Activated T-helper 1 cell treated with anti-CD3 and anti-CD28 coated beads, Interleukin-2, amount 50 U/mL, for 16 hours (primary cell): ENCODE measurements at places on chromosomes 1 and 21.

DNA sequence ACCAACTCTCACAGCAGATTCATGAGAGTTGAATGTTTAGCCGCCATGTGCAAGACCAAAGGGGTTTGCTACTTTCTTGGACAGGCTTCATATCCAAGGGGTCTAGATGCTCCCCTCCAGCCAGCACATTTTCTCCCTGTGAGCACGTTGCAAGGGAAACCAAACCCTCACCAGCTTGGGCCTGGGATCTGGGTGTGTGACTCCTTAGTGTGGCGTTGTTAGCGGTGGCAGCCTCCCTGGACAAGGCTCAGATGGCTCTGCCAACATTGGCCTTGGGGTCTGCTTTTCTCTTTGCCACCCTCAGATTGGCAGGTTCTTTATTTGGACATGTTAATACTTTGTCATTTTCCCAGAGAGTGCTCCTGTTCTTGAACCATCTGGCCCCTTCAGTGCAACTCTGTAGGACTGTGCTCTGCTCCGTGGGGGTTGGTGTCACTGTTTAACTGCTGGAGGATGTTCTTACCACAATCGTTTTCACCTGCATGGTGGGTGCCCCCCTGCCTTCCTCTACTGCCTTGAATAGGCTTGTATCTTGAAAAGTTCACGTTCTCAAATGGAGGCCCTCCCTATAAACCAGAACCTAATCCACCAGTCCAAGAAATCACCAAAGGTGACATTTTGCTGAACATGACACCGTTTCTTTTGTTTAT is 13.4 kb downstream of the ABCG1 start:
- DNase-seq, result no peak

- DNase-seq, result no peak
These were observed 81.2 kb upstream of the EFHD2 start for GRCh38 chr1:15328351-15329103.

- no peak for DNase-seq
These were observed 176.6 kb upstream of the DAB1 start for GRCh38 chr1:57600424-57600823.

- peak; percentile 44 for DNase-seq
These were observed 14.1 kb downstream of the ENTREP3 start for GRCh38 chr1:155241069-155241679.

DNA sequence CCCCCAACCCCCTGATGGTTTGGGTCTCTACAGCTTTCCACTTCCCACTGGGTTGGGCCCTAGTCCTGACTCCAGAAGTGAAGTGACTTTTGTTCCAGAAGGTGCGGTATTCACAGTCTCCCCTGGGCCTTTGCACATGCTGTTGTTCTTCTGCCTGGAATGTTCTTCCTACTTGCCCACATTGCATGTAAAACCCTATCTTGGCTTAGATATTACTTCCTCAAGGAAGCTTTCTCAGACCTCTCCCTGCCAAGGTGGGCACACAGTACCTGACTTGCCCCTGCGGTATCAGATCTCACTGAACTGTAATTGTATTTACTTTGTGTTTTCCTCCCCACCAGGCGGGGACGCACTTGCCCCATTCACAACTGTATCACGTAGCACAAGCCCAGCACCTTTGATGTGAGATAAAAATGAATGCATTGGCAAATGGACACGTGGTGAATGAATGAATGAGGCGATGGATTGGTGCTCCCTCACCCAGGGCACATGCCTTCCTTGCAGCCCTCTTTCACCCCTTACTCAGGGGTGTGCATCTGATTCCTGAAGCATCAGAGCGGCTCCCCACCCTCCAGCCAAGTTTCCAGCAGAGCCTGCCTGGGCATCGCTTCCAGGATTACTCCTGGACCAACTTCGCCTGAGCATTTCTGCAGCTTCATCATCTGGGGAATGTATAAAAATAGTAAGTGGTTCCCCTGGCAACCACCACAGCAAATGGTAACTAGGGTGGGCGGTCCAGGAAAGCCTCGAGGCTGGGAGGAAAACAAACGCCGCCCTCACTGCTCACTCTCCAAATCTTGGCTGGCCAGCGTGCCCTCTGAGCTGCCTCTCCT is 19.8 kb downstream of the NENF start:
- no peak for DNase-seq

- DNase-seq, result no peak
These were observed 161.6 kb downstream of the LRRC40 start for GRCh38 chr1:70043804-70044203.

GRCh38 chr1:60809204-60809980 is 273.0 kb upstream of the NFIA start:
- no peak for DNase-seq

DNA sequence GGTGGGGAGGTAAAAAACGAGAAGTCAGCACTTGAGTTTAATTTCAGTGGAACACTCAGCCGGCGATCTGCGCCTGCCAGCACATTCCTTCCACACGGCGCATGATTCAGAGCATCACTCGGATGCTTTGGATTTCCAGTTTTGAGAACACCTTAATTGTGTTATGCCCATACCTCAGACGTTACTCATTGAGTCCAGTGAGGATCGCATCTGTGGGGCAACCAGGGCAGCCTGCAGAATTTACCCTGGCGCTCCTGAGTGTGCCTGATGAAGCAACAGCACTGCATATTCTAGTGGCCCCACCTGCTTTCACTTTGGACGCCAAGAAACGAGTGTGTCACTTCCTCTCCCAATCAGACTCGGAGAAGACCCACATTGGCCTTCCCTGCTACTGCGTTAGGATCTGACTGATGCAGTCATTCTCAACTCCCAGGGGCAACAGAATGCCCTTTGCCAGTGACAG is 19.9 kb downstream of the FAM89A start:
- DNase-seq, result no peak

GRCh38 chr21:34874684-34875513 is 174.2 kb downstream of the RUNX1 start:
- DNase-seq, result no peak

GRCh38 chr1:19044471-19044870 is 88.0 kb upstream of the IFFO2 start:
- DNase-seq, result no peak

DNA sequence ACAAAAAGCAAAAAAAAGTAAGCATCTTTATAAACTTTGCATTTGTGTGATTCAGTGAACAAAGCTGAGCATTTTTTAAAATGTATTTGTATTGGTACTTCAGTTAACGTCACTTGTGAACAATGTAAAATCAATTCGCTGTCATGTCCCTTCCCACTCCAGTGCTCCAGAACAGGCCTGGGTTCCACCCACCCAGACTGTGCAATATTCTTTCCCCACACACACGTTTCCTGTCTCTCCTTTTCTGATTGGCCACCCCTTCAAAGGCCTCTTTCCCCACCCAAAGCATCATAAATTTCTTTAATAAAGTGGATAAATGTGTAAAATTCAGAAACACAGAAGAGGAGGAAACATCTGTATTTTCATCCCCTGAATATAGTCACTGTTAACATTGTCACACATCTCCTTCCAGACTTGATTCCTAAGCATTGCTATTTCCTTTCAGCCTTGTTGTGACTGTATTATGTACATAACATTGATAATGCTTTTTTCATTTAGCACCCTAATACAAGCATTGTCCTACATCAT is 12.0 kb downstream of the CLEC20A start:
- DNase-seq, result no peak

DNA sequence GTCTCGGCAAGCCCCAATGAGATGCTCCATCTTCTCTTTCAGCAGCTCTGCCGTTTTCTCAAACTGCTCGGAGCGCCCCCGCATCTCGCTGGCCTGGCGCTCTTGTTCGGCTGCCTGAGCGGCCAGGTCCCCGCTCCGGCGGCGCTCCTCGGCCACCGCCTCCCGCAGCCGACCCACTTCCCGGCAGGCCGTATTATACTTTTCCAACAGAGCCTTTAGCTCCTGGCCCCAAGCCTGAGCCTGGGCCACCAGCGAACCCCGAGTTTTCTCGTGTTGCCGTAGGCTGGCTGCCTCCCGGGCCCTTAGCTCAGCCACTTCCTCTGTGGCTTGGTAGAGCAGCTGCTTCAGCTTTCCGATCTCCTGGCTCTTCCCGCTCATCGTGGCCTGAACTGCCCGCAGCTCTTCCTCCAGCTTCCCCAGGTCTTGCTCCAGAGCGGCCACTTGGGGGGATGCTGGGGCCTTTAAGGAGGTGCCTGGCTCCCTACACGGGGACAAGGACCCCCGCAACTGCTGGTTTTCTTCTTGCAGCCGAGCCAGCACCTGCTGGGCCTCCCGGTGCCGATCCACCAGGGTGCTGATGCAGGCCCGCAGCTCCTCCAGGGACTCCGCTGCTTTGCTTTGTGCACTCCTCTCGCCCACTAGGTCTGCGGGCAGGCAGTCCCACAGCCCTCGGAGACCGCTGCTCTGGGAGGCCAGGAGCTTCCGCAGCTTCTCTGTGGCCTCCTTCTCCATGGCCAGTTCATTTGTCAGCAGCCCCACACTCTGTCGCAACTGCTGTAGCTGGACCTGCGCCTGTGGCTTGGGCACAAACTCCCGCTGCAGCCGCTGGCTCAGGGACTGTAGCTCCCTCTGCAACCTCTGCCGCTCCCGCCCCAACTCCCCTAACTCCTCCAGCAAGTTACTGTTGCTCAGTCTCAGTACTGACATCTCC is 13.4 kb upstream of the PIAS3 start:
- DNase-seq, result peak; percentile 14

GRCh38 chr21:36024782-36025181 is 35.5 kb downstream of the SETD4 start:
- DNase-seq, result no peak

DNA sequence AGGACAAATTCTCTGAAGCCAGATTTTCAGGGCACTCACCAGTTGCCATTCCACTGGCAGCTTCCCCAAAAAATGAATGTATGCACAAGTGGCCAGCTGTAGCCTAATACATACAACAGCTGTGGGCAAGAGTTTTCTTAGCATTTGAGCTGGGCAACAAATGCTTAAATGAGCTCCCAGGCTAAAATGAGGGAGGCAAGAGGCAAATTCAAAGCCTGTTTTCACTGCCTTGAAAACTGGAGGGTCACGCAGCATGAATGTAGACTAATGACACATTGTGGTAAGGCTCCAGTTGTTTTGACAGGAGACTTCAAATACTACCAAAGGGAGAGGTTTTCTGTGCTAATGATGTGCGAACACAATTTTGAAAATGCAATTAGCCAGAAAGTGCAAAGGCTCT is 88.2 kb downstream of the TIAM1 start:
- DNase-seq, result no peak

- no peak for DNase-seq
These were observed 43.8 kb downstream of the DDR2 start for GRCh38 chr1:162676087-162676486.

DNA sequence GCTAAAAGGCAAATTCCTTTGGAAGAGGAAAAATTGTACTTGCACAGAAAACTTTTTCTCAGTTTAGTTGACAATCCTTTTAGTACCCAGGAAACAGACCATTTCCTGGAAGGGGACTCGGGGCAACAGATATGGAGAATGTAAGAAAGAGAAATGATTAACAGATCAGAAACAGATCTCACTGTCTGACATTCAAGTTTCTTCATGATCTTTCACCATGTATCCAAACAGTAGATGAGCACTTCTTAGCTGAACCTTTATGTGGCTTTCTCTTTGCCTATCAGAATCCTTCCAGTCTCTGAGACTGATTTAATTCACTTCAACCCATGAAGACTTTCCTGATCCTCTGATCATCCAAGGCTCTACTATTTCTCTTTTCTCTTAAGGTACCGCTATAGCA is 2.7 kb downstream of the TTLL7 start:
- DNase-seq, result no peak

- DNase-seq, result no peak
These were observed 33.6 kb downstream of the LRRN2 start for GRCh38 chr1:204651843-204652421.

DNA sequence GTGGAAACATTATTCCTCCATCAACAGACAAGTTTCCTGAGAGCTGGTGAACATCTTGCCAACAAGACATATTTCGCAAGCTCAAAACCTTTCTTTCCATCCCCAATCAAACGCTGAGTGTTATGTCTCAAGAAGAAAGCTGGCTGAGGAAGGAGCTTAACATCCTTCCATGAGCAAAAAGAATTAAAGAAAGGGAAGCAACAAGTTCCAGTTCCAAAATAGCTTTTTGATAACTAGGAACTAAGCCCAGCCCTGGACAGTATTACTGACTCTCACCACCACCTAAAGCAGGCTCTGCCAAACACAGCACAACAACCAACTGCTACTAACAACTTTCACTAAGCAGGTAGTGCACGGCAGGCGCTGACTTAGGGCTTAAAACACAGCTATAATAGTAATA is 50.2 kb downstream of the CAPZB start:
- DNase-seq, result no peak

- no peak for DNase-seq
These were observed 77.4 kb downstream of the DESI2 start for GRCh38 chr1:244730153-244730933.

DNA sequence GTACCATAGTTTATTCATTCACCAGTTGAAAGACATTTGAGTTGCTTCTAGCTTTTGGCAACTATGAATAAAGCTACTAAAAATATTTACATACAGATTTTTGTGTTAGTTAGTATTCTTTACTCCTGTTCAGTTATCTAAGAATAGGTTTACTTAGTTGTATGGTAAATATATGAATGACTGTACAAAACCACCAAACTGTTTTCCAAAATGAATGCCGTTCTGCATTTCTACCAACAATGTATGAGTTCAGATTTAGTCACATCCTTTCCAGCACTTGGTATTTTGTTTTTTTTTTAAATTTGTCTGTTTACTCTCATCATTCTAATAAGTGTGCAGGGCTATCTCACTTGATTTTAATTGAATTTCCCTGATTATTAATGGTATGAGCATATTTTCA is 3.4 kb upstream of the KIFAP3 start:
- no peak for DNase-seq

GRCh38 chr1:156076609-156077429 is 5.4 kb downstream of the MEX3A start:
- DNase-seq, result no peak

GRCh38 chr1:3905266-3905952 is 5.3 kb upstream of the C1orf174 start:
- DNase-seq, result no peak

- DNase-seq, result no peak
These were observed 20.0 kb downstream of the ADAMTS5 start for GRCh38 chr21:26946744-26947446.

- no peak for DNase-seq
These were observed 195.5 kb upstream of the NCAM2 start for GRCh38 chr21:20802631-20803260.

GRCh38 chr1:54610048-54610447 is 13.3 kb downstream of the FAM151A start:
- no peak for DNase-seq

- no peak for DNase-seq
These were observed 57.3 kb downstream of the SDCCAG8 start for GRCh38 chr1:243312952-243313634.

DNA sequence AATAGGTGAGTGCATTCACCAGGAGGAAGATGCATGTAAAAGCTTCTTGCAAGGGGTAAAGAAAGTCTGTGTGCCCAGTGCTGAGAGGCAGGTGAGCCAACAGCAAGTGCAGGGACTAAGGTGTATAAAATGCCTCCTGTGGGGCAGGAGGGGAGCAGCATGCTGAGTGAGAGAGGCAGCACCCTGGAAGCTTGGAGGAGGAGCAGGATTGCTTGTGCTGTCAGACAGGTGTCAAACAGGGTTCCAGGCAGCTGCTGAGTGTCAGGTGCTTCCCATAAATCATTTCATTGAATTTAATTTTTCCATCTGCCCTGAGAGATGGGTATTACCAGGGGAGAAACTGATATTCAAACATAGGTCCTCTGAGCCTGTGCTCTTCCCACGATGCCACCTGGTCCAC is 13.9 kb downstream of the BSND start:
- no peak for DNase-seq
